ENCODE measurements at places on chromosomes 4 and X.

DNA sequence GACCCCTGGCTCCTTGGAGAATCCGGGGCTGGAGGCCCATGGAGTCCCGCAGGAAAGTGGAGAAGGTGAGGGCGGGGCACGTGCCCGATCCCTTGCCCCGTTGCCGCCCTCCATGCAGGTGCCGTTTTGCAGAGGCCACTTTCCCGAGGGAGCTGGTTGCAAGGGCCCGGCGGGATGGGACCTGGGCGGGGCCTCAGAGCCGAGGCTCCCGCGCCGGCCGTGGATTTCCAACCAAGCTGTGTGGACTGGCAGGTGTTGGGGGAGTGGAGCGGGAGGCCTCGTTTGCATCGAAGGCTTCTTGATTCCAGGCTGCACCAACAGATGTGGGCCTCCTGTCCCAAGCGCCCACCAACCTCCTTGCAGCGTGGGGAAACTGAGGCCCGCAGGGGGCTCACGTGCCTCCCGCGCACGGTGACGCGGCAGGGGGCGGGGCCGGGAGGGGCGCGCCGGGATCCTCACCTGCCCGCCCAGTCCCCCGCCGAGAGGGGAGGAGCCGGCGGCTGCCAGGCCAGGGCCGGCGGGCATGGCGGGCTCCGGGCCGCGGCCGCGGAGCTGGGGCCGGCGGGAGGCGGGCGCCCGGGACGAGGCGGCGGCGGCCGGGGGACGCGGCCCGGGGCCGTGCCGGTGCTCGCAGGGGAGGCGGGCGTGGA is 24.9 kb downstream of the SH3BP2 start:
- no peak for DNase-seq

DNA sequence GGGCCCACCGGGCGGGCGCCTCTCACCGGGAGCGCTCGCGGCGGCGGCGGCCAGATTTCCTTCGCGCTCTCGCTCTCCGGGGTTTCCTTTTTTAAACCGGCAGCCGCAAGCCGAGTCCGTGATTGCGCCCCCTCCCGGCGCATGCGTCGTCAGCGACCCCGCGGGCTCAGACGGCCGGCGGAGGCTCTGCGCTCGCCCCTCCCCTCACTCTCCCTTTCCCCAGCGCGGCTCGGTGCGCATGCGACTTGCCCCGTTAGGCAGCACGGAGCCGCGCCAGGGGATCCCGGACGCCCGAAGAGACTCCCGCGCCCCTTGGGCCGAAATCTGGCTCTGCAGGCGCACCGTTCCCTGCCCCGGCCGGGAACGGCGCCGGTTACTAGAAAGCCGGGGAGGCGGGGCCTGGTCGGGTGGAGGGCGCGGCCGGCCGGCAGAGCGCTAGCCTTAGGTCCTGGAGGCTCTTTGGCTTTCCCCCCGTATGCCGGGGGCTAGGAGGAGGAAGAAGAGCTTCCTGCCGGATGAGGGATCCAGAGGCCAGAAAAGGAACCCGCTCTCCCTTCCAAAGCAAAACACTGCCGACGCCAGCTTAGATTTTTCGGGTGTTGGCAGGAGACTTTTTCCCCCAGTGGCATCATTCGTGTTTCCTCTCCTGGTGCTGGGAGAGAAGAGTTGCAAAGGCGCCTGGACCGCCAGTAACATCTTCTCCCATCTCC is at the start of gene CLOCK:
Gene CLOCK (minus strand): TSS at position 154 of the 710 bp plus-strand sequence. CDS start 64,124 bp downstream, outside the sequence.
- DNase-seq, result peak; percentile 71

- DNase-seq, result no peak
Measured at GRCh38 chr4:173531086-173531965, 1.3 kb upstream of the HAND2 start.

DNA sequence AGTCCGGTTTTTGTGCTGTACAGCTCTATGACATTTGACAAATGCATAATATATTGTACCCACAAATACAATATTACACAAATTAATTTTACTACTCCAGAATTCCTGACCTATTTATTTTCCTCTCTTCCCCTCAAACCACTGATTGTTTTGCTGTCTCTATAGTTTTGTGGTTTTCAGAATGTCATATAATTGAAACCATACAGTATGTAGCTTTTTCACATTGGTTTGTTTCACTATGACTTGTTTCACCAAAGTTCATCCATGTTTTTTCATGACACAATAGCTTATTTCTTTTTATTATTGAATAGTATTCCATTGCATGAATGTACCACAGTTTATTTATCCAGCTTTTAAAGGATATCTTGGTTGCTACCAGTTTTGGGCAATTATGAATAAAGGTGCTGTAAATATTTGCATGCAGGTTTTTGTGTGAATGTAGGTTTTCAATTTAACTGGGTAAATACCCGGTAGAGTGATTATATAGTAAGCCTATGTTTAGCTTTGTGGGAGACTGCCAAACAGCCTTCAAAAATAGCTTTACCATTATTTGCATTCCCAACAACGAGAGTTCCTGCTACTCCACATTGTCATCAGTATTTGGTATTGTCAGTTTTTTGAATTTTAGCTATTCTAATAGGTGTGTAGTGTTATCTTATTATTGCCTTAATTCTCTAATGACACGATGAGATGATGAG is 25.9 kb downstream of the RNF175 start:
- DNase-seq, result no peak

GRCh38 chr4:147866532-147867271 is 134.8 kb downstream of the ARHGAP10 start:
- DNase-seq, result peak; percentile 63

DNA sequence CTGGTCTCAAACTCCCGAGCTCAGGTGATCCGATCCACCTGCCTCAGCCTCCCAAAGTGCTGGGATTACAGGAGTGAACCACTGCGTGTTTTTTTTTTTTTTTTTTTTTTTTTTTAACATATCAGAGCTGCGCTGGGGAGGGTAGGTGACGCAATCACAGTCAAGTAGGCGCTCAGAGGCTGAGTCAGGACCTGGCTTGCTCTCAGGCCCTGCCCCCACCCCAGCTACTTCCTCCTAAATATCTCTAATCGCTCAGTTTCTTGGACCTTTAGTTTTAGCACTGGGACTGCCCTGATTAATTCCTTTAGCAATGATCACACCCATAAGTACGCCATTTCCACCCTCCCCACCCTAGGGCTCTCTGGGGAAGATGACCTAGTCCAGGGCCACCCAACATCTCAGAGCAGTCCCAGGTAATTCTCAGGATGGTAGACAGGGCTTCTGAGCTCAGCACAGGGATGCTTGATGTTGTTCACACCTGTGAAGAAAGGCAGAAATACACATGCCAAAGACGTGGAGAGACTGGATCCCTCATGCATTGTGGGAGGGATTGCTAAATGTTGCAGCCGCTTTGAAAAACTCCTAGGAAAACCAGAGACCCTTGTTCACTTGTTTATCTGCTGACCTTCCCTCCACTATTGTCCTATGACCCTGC is 50.2 kb downstream of the DDX3X start:
- no peak for DNase-seq

GRCh38 chr4:33649015-33649414 is 2595.3 kb downstream of the ARAP2 start:
- no peak for DNase-seq

All from activated CD8-positive, alpha-beta memory T cell treated with anti-CD3 and anti-CD28 coated beads for 48 hours (primary cell).